ENCODE measurements at places on chromosomes 6 and 20.

- DNase-seq, result no peak
These were observed 33.0 kb upstream of the SPDEF start for GRCh38 chr6:34589140-34589539.

DNA sequence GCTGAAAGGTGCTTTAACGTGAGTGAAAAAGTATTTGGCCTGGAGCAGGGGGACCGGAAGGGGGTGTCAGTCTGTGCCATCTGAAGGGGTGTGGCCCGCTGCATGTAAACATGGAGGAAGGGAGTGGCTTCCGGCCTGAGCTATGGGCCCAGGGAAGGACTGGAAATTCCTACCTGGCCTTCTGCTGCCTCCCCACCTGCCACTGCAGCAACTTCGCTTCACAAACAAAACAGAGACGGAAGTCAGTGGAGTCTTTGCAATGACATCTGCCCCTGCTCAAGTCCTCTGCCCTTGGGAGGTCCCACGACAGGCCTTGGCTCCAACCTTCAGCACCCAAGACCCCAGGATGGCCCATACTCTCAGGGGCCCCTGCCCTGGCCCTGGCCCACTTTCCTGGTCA, 28.1 kb upstream of the FOXP4 start:
- DNase-seq, result no peak

- no peak for DNase-seq
These were observed 58.6 kb downstream of the FOXA2 start for GRCh38 chr20:22525821-22526220.

- DNase-seq, result no peak
These were observed 11.3 kb downstream of the RAMACL start for GRCh38 chr6:166575205-166575604.

- no peak for DNase-seq
These were observed 40.9 kb upstream of the PKIB start for GRCh38 chr6:122569230-122569771.

DNA sequence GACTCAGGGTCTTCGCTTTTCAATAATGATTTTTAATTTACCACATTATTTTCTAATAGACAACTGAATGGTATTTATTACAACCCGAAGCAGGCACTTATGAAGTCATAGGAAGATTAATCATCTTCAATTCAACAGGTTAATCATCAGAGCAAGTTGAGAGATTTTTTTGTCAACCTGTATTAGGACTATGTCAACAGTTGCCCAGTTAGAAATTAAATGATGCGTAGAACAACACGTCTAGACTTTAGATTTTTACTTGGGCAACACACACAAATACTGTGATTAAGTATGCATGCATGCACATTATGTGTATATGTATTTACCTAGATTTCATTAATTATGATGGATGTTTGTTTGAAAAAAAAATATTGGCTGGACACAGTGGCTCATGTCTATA, 4.3 kb downstream of the ILRUN start:
- no peak for DNase-seq

- DNase-seq, result no peak
These were observed 30.2 kb downstream of the C20orf173 start for GRCh38 chr20:35499271-35499670.

DNA sequence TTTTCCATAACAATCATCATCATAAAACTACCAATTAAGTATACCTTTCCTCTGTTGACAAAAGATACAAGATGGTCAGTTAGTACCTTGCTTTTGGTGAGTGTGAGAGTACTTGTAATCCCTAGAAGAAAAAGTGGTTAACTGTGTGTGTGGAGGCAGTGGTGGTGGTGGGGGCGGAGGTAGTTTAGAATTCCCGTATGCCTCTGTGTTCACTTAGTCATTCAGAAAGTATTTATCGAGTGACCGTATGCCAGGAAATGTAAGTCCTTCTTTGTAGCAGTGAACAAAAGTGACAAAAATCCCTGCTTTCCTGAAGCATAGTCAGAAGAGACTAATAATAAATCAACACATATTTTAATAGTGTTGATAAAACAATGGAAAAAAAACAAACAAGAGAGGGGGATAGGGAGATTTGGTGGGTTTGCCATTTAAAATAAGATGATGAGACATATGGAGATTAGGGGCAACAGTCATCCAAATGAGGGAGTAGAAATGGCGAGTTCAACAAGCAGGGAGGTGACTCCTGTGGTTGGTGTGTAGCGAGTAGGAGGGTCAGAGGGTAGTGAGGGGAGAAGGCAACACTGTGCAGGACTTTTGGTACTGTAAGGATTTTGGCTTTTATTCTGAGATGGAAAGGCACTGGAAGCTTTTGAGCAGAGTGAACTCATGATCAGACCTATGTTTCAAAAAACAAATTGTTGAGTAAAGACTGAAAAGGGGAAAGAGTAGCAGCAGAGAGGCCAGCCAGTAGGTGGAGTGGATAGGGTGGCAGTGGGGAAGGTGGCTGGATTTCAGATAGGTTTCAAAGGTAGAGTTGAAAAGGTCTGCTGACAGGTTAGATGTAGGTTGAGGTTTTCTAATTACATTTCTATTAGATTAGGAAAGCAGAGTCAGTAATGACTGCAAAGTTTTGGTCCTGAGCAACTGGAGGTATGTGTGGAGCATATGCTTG, 40.3 kb upstream of the SIM1 start:
- no peak for DNase-seq

GRCh38 chr6:12017876-12018401, 5.8 kb downstream of the HIVEP1 start:
- no peak for DNase-seq

Data from RWPE2 (cell line).